ENCODE measurements at places on chromosomes 3 and 15.

- H3K27ac ChIP-seq: no peak overlapping the region
- no peak for DNase-seq
- no peaks in the 10 kb centered on the region for H3K36me3 ChIP-seq
- H3K4me1 ChIP-seq: no peaks in the 10 kb centered on the region
- no peaks in the 10 kb centered on the region for H3K27me3 ChIP-seq
Measured at GRCh38 chr3:5974630-5975322, 787.3 kb downstream of the EDEM1 start.

GRCh38 chr3:128745742-128746141 is 19.8 kb downstream of the RAB7A start:
- no peaks in the 10 kb centered on the region for H3K27me3 ChIP-seq
- DNase-seq: no peak
- no peaks in the 10 kb centered on the region for H3K4me1 ChIP-seq

DNA sequence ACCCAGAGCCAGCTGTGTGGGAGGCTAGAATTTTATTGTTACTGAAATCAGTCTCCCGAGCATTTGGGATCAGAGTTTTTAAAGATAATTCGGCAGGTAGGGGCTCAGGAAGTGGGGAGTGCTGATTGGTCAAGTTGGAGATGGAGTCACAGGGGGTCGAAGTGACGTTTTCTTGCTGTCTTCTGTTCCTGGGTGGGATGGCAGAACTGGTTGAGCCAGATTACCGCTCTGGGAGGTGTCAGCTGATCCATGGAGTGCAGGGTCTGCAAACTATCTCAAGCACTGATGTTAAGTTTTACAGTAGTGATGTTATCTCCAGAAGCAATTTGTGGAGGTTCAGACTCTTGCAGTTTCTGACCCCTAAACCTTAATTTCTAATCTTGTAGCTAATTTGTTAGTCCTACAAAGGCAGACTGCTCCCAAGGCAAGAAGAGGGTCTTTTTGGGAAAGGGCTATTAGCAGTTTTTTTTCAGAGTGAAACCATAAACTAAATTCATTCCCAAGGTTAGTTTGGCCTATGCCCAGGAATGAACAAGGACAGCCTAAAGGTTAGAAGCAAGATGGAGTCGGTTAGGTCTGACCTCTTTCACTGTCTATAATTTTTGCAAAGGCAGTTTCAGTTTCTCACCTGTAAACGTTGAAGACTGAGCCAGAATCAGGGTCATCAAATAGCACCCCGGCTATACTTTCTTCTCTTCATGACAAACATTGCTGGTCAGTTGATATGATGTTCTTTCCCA is 28.2 kb downstream of the FLNB start:
- H3K4me3 ChIP-seq: no peak overlapping the region
- no peaks in the 10 kb centered on the region for H3K36me3 ChIP-seq
- no peak overlapping the region for H3K27ac ChIP-seq
- peaks cover 63% of the 10 kb centered on the region for H3K4me1 ChIP-seq

DNA sequence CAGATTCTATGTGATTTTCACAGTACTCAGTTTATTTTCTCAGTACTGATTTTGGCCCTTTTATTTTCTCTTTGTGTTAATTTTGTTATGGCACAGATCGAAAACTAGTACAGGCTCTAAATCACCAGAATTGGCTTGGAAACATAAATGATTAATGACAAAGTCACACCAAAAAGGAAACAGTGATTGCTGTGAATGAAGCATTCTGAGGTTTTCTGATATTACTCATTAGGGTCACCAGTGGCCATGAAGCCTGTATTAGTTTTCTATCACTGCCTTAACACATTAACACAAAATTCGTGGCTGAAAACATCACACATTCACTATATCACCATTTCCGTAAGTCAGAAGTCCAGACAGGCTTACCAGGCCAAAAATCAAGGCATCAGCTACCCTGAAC is 343.0 kb upstream of the THRB start:
- H3K36me3 ChIP-seq: no peaks in the 10 kb centered on the region
- H3K27me3 ChIP-seq: no peaks in the 10 kb centered on the region
- H3K4me3 ChIP-seq: no peak overlapping the region
- DNase-seq: no peak
- no peak overlapping the region for H3K27ac ChIP-seq

- H3K4me3 ChIP-seq: no peak overlapping the region
- H3K4me1 ChIP-seq: no peaks in the 10 kb centered on the region
- DNase-seq: no peak
- H3K27ac ChIP-seq: no peak overlapping the region
- H3K27me3 ChIP-seq: no peaks in the 10 kb centered on the region
- H3K36me3 ChIP-seq: no peaks in the 10 kb centered on the region
Measured at GRCh38 chr15:96254173-96254572, 76.3 kb upstream of the NR2F2 start.

- no peak overlapping the region for H3K4me3 ChIP-seq
- no peak for DNase-seq
- no peaks in the 10 kb centered on the region for H3K27me3 ChIP-seq
- no peaks in the 10 kb centered on the region for H3K4me1 ChIP-seq
- no peak overlapping the region for H3K27ac ChIP-seq
Measured at GRCh38 chr15:101453123-101454120, 36.1 kb downstream of the PCSK6 start.

DNA sequence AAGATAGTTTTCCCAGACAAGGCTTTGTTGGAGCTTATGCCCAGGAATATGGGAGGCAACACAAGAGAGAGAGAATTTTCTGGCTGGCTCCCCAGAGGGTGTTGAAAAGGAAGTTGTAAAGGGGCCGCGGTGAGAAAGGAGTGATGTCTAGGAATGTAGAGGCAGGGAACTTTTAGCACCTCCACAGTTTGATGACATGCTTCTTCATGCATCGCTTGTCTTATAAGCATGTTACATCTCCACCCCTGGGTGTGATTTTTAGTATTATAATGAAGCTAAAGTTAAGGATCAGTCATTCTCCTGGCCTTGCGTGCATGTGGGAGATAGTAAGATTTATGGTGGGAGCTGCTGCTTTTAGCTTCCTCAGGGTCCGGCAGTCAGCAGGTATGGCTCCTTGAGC is 32.8 kb upstream of the TF start:
- H3K27ac ChIP-seq: no peak overlapping the region
- DNase-seq: no peak
- H3K4me3 ChIP-seq: no peak overlapping the region
- peaks cover 83% of the 10 kb centered on the region for H3K27me3 ChIP-seq
- no peaks in the 10 kb centered on the region for H3K36me3 ChIP-seq

GRCh38 chr15:83158393-83158792 is 49.2 kb downstream of the HDGFL3 start:
- DNase-seq: no peak
- no peaks in the 10 kb centered on the region for H3K4me1 ChIP-seq
- peaks cover 11% of the 10 kb centered on the region for H3K36me3 ChIP-seq
- no peaks in the 10 kb centered on the region for H3K27me3 ChIP-seq
- H3K27ac ChIP-seq: no peak overlapping the region
- H3K4me3 ChIP-seq: no peak overlapping the region

GRCh38 chr3:157151627-157152026 is 8.3 kb downstream of the CCNL1 start:
- peaks cover 26% of the 10 kb centered on the region for H3K4me1 ChIP-seq
- H3K27ac ChIP-seq: no peak overlapping the region
- H3K27me3 ChIP-seq: no peaks in the 10 kb centered on the region
- H3K36me3 ChIP-seq: peaks cover 97% of the 10 kb centered on the region
- H3K4me3 ChIP-seq: no peak overlapping the region
- DNase-seq: no peak

GRCh38 chr3:125511420-125512118 is 8.4 kb downstream of the SNX4 start:
- H3K27ac ChIP-seq: no peak overlapping the region
- no peak for DNase-seq
- H3K4me1 ChIP-seq: no peaks in the 10 kb centered on the region
- H3K4me3 ChIP-seq: no peak overlapping the region
- H3K27me3 ChIP-seq: no peaks in the 10 kb centered on the region

DNA sequence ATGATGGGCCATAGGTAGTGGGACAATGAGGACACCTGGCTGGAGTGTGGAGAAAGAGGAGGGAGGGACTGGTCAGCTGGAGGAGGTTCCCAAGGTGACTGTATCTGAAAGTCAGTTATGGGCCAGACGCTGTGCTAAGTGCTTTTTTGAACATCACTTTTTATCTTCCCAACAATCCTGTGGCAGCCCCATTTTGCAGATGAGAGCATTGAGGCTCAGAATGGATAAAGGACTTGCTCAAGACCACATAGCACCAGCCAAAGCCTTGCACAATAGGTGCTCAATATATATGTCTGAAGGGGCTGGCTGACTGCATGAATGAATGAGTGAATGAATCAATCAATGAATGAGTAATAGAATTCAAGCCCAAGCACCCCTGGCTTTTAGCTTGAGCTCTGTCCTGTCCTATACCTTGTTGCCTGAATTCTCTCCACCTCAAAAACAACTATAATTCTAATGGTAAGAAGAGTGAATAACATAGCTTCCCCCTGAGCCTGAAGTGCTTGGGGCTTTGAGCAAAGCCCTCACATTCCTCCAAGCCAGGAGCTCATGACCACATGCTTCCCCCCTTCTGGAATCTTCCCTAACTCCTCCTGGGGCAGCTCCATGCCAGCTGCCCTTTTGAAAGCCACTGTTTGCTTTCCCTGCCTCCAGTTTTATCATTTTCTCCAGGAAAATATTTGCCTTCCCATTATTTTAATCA is 150.9 kb downstream of the RPLP1 start:
- DNase-seq: no peak
- H3K36me3 ChIP-seq: no peaks in the 10 kb centered on the region
- H3K27ac ChIP-seq: no peak overlapping the region
- no peak overlapping the region for H3K4me3 ChIP-seq

DNA sequence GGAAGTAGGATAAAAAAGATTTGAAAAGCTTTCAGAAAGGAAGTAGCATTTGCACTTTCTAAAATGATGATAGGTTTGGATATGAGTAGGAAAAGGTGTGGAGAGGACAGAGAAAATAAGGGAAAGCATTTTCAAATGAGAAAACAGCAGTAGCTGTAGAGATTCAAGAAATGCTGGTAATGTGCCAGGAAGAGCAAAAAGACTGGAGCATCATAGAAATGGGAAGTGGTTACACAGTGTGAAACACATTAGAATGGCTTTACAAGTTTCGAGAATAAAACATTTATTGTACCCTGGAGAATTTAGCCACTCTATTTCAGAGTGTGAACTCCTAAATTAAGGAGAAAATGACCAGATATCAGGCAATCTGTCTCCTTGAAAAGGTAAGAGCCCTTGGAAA is 108.3 kb upstream of the CHL1 start:
- DNase-seq: no peak
- H3K27ac ChIP-seq: no peak overlapping the region
- H3K27me3 ChIP-seq: no peaks in the 10 kb centered on the region
- no peak overlapping the region for H3K4me3 ChIP-seq
- H3K36me3 ChIP-seq: no peaks in the 10 kb centered on the region

GRCh38 chr3:55537563-55537962 is 50.5 kb upstream of the WNT5A start:
- DNase-seq: no peak
- no peak overlapping the region for H3K4me3 ChIP-seq
- peaks cover 11% of the 10 kb centered on the region for H3K4me1 ChIP-seq
- no peaks in the 10 kb centered on the region for H3K27me3 ChIP-seq
- H3K36me3 ChIP-seq: no peaks in the 10 kb centered on the region
- no peak overlapping the region for H3K27ac ChIP-seq

GRCh38 chr15:101697488-101697887 is 26.8 kb downstream of the TARS3 start:
- no peak for DNase-seq
- no peaks in the 10 kb centered on the region for H3K36me3 ChIP-seq

- H3K36me3 ChIP-seq: no peaks in the 10 kb centered on the region
- no peak overlapping the region for H3K4me3 ChIP-seq
- peak; percentile 39 for DNase-seq
Measured at GRCh38 chr15:52709187-52709981, 30.2 kb upstream of the ATOSA start.

GRCh38 chr15:66066481-66066880 is 187.1 kb downstream of the MEGF11 start:
- no peak overlapping the region for H3K4me3 ChIP-seq
- no peaks in the 10 kb centered on the region for H3K36me3 ChIP-seq
- no peaks in the 10 kb centered on the region for H3K27me3 ChIP-seq
- no peaks in the 10 kb centered on the region for H3K4me1 ChIP-seq
- DNase-seq: no peak

DNA sequence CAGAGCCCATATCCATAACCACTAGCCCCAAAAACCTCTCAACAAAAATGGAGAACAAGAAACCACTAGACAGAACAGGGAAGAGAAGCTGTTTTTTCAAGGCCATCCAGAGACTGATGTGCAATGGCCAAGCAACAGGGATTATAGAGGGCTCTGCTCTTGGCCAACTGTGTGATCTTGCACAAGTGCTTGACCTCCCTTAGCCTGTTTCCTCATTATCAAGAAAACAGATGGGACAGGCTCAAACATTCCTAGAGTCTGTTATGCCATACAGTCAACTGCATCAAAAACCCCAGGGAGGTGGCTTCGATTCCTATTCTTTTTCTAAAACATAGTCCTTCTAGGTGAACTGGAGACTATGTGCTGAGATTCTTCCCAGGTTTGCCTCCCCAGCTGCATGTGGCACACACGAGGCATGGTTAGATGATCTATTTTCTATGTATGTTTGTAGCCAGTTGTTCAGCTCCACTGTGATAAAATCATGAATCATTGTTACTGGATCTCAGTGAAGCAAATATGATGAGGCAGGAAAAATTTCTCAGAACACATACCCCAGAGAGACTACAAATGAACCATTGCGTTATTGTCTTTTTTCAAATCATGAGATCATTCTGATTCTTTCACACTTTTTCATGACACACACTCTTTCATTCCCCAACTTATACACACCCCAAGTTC is 132.9 kb upstream of the TGFBR2 start:
- H3K4me1 ChIP-seq: peaks cover 9% of the 10 kb centered on the region
- no peak for DNase-seq
- no peaks in the 10 kb centered on the region for H3K27me3 ChIP-seq
- no peak overlapping the region for H3K4me3 ChIP-seq

DNA sequence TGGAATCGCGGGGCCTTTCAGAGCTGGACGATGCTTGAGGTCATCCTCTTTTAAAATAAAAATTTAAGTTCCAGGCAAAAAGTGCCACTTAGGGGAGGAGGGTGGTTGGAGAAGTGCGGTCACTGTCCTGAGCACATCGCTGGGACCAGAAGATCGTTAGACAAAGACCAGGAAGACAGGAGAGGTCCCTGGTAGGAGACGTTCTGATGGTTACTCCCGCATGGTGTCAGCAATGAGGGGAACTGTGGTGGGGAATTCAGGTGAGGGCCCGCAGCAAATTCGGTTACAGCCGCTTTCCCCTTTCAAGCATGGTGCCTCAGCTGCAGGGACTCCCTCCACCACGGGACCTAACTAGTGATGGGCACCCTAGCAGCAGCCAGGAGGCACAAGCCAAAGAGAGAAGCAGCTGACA is 1.0 kb upstream of the ISY1 start:
- H3K4me3 ChIP-seq: peak overlapping the region; percentile 78
- no peaks in the 10 kb centered on the region for H3K27me3 ChIP-seq
- peaks cover 21% of the 10 kb centered on the region for H3K4me1 ChIP-seq

GRCh38 chr3:193757457-193757856 is 164.4 kb downstream of the OPA1 start:
- H3K27ac ChIP-seq: no peak overlapping the region
- no peak overlapping the region for H3K4me3 ChIP-seq
- H3K36me3 ChIP-seq: no peaks in the 10 kb centered on the region
- DNase-seq: no peak
- no peaks in the 10 kb centered on the region for H3K4me1 ChIP-seq

GRCh38 chr3:22399566-22399965 is 648.6 kb upstream of the ZNF385D start:
- DNase-seq: no peak
- no peaks in the 10 kb centered on the region for H3K4me1 ChIP-seq
- no peak overlapping the region for H3K4me3 ChIP-seq
